BE2C (cell line): ENCODE measurements at places on chromosomes 13 and 19.
A peak's percentile ranks its signal among the peaks of the same experiment; 100 is the strongest.

DNA sequence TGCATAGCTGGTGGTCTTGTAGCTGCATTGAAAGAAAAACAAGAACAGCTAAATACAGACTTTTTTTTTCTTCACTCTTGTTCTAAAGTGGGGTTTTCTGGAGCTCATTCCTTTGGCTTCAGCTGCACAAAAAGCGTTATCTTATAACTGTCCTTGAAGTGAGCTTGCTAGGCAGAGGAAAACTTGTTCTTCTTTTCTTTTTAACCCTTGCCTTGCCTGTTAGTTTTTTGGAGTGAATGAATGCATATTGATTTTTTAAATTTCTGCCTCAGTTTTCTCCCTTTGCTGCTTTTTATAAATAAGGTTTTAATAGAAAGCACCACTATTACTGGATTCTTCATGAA, 1.5 kb downstream of the ZNF765 start:
- DNase-seq: no peak

GRCh38 chr13:23699271-23699670, 129.1 kb downstream of the TNFRSF19 start:
- DNase-seq: no peak

DNA sequence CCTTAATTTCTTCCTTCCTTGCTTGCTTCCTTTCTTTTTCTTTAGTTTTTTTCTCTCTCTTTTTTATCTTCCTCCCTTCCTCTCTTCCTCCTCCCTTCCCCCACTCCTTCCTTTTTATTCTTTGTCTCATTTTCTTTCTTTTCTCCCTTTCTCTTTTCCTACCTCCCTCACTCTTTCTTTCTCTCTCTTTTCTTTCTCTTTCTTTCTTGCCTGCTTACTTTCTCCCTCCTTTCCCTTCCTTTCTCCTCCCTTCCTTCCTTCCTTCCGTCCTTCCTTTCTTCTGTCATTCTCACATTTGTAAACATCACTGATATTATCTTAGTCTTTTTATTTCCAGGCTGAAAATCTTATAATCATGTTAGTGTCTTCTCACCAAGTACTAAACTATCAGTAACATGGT, 38.8 kb downstream of the SLITRK5 start:
- no peak for DNase-seq

DNA sequence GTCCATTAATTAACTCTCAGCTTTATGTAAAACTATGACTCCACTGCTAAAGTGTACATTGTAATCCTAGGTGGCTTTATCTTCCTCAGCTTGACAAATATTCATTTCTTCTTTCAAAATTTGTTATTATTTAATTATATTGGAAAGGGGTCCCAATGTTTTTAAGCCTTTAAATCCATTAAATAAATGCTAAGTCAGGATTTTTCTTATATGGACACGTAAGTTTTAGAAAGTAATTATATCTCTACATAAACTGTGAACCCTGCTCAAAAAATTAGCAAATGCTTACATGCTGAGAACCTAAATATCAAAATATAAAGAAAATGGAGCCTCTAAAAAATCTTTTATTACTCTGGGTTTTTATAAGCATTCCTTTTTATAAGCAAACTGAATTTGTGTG, 78.2 kb upstream of the MIR17HG start:
- DNase-seq: no peak

- peak; percentile 18 for DNase-seq
Measured at GRCh38 chr19:55473225-55474012, 3.0 kb upstream of the ZNF628 start.

GRCh38 chr13:33260168-33261098, 25.1 kb downstream of the STARD13 start:
- DNase-seq: no peak

- no peak for DNase-seq
Measured at GRCh38 chr13:109755997-109756396, 30.4 kb downstream of the IRS2 start.

GRCh38 chr19:47447470-47448359, 24.0 kb downstream of the SLC8A2 start:
- peak; percentile 99 for DNase-seq

DNA sequence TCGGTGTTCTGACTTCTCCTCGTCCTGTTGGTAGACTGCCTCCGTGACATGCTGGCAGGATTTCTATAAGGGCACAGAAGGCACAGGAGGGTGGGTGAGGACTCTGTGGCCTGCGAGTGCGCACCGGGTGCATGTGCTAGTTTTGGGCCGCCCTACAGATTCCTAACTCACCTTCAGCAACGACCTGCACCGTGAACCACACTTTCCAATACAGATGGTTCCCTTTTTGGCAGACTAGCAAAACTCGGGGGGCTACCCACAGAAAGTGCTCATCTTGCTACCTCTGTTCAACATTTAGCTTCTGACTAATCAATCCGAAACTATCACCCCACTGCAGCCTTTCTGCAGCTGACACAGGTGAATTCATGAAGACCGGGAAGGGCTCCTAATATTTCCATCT, 14.1 kb upstream of the AMER2 start:
- DNase-seq: no peak

GRCh38 chr13:34357435-34358232, 539.7 kb downstream of the RFC3 start:
- DNase-seq: no peak

GRCh38 chr13:97491452-97491851, 57.5 kb downstream of the RAP2A start:
- no peak for DNase-seq

DNA sequence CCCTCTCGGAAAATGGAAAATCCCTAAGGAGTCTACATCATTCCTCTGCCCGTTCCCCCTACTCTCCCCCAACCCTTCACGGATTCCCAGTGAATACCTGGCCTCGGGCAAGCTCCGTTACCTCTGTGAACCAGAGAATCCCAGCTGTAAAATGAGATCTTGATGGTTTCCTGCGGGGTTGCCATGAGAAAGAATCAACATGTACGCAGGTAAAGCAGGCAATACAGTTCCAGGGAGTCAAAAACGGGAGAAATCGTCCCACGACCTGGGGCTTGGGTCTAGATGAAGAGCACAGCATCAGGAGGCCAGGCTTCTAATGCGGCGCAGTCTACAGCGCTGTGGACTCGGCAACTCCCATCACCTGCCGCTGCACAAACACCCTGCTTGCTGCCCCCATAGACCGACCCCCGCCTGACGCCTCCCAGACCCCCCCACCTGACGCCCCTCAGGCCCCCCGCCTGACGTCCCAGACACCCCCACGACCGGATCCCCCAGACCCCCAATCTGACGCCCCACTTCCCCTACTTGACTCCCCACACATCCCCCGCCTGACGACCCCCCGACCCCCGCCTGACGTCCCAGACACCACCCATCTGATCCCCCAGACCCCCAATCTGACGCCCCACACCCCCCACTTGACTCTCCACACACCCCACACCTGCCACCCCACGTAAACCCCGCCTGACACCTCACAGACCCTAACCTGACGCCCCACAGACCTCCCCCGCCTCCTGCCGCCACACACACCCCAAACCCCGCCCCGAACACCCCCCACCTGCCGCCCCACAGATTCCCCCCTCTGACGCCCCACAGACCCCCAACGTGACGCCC, 680 bp downstream of the LIG4 start:
- peak; percentile 18 for DNase-seq

DNA sequence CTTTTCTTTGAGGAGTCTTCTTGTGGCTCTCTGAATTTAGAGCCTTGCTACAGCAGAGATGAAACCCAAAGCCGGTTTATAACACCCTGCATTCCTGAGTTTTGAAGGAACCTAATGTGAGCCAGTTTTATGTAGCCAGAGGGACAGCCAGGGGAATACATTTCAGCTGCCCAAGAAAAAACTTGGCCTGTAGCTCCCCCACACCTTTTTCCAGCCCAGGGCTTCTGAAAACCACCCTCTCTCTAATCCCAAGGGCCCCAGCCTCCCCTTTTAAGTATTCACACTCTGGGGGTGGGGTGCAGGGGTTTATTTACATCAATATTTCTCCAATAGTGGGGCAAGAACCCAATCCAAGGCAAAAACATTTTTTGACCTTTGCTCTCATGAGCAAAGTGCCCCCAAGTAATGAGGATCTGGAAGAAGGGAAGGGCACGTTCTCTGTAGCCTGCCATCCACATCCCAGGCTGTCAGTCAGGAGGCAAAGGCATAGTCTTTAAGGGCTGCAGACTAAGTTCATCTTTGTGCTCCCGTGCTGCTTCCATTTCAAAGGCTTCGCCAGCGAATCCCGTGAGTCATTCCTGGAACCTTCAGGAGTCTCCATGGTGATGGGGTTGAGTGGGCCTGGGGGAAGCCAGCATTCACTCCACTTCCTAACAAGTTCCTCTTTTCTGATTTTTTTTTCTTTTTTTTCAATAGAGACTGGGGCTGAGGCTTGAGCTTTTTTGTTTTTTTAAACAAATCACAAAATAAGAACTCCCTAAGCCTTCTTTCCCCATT, 33.2 kb upstream of the MEDAG start:
- DNase-seq: peak; percentile 43

DNA sequence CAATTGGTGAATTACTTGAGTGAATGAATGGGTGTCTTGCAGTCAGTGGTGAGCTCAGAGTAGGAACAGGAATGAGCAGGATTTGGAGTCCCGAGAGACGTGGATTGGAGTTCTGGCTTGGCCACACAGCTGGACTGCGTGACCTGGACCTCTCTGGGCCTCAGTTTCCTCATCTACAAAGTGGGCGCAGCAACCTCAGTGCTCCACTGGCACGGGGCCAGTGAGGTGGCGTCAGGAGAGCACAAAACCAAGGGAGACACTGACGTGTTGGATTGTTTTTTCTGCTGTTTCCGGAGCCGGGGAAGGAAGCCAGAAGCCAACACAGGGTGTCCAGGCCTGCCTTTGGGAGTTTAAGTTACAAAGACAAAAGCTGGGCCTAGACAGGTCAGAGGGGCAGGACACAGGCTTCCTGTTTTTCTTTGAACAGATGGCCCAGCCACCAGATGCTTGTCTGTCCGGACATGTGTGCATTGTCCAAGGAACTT, 6.5 kb upstream of the DOCK6 start:
- peak; percentile 28 for DNase-seq

DNA sequence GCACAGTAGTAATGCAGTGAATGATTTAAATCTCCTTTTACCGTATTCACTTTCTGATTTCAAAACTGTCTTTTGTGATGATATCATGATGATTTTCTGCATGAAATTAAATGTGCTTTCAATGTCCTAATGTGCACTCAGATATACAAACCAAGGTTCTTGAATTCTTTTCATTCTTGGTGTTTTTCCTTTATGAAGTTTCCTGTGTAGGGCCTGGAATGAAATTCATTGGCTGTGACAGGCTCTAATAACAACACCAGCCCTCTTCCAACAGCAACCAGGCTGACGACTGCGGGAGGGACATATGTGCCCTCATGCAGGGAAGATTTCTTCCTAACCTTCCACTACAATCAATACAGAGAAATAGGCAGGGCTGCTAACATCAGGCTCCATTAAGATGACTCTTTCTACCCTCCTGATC, 1052.0 kb downstream of the DIAPH3 start:
- DNase-seq: no peak

DNA sequence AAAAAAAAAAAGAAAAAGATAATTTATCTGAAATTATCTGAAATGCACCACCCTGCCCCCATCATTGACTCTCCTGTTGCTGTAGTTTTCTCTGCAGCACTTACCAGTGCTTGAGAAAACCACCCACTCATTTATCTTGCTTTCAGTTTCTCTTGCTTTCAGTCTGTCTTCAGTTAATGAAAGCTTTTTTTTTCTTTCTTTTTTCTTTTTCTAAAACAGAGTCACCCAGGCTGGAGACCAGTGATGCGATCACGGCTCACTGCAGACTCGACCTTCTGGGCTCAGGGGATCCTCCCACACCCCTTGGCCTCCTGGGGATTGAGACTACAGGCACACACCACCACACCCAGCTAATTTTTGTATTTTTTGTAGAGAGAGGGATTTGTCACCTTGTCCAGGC, 4.3 kb upstream of the ACP5 start:
- DNase-seq: no peak

GRCh38 chr19:55273978-55274707, 5.8 kb downstream of the HSPBP1 start:
- DNase-seq: no peak

DNA sequence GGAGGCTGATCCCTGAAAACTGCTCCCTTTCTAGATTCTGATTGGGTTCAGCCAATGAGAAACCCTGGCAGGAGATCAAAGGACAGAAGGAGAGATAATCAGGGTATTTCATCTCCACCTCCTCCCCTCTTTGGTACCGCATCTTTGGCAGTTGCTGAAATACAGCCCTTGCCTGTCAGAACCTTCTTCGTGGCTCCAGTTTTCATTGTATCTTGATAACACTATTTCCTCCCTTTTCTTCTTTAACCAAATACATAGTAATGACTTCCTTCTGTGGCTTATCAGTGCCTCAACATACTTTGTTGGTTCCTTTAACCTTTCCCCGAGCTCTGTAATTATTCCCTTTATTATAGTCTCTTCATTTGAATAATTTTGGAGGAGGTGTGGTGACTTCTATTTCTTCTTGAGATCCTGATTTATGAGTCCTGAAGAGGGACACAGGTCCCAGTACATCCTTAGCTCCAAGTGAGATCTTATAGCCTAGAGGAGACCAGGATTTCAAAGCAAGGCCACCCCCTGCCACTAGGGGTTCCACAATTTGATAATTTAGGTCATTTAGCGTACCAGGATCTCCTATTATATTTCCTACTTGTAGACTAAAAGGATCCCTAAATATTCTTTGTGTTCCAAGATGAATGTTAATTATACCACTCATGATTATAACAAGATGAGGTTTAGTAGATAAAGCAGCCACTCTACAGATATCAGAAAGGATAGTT, 98.0 kb downstream of the EDNRB start:
- no peak for DNase-seq

DNA sequence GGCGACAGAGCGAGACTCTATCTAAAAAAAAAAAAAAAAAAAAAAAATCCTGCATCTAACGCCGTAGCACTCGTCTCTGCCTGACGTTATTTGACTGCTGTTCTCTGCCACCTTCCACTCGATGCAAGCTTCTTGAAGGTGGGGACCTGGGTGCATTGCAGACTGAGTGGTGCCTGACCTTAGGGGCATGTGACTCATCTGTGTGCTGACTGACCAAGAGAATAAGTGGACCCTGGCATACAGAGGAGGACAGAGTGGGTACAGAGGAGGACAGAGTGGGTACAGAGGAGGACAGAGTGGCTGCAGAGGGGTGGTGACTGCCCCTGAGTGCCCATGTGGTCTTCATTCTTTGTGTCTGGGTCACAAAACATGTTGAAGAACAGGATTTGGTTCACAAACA, 7.6 kb downstream of the WTIP start:
- DNase-seq: no peak

- no peak for DNase-seq
Measured at GRCh38 chr13:66879988-66880387, 350.1 kb downstream of the PCDH9 start.

- DNase-seq: no peak
Measured at GRCh38 chr13:24505256-24505655, 7.3 kb downstream of the PARP4 start.
